Upper lobe of right lung (tissue), 1 donor: ENCODE measurements at places on chromosomes 2 and 18.

DNA sequence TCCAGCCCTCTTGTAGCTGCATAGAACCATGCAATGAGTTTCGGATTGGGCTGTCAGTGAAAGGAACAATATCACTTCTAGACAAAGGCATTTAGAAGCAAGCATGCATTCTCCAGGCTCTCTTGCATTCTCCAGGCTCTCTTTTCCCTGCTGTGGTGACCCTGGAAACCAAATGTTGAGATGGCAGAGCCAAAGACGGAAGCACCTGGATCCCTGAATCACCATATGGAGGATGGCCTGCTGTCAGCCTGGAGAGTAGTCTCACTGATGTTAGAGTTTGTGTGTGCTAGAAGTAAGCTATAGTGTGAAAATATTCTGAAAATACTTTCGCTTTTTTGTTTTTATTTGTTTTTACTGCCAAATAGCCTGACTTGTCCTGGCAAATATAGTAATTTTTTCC, 203.9 kb downstream of the C1D start:
- DNase-seq, result no peak

DNA sequence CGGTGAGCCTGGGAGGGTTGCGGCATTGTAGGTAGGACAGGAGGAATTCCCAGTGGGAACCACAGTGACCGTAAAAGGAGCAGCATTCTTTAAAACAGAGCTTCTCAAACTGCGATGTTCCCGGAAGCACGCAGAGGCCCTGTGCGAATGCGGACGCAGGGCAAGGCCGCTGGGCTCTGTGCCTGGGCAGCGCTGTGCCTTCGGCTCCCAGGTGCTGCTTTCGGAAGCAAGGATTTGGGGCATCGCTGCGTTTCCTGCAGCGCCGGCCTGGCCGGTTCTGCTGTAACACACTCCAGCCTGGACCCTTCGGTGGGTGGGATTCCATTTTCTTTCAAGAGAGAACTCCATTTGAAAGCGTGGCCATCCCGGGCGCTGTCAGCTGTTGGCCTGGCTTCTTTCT, 118.6 kb downstream of the PTGR3 start:
- DNase-seq, result no peak

- no peak for DNase-seq
These were observed 11.7 kb downstream of the ARHGAP28 start for GRCh38 chr18:6741232-6741663.

DNA sequence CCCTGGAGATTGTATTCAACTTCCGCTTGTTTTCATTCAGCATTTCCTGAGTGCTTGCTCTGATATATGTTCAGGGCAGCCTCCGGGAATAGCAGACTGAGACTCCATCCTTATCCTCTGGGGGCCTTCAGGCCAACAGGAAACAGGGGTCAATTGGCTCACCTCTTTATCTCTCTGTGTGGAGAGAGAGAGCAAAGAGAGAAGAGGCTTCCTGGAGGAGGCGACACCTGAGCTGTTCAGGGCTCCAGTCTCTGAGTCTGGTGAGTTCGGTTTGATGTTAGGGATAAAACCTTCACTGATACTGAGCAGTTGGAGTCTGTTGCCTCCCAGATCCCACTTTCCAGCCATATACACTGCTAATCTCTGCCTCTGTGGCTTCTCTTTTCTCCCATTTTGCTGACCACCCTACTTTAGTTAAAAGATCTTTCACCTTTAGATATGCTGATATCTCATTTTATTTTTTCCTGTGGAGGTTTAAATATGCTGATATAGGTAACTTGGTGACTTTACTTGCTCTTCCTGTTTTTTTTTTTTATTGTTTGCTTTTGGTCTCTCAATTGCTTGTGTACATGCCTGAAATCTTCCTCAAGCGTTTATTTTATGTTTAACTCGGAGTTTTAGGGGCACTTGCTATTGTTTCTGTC, 56.9 kb downstream of the KCNS3 start:
- DNase-seq, result no peak

DNA sequence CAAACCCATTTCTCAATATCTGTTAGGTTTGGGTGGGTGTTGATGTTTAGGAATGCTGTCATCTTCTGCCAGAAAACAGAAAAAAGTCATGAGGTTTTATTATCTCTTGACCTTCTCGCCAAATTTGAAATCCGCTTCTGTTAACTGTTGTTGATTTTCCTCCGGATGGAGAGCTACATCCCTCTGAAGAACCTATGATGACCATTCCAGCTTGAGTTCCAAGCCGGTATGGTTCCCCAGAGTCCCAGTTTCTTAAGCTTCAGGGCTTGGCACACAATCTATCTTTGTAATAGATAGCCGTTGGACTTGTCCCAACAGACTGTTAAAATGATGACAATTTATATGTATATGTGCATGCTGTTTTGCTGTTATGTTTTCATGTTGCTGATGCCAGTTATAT, 1201.0 kb downstream of the LRP1B start:
- no peak for DNase-seq

DNA sequence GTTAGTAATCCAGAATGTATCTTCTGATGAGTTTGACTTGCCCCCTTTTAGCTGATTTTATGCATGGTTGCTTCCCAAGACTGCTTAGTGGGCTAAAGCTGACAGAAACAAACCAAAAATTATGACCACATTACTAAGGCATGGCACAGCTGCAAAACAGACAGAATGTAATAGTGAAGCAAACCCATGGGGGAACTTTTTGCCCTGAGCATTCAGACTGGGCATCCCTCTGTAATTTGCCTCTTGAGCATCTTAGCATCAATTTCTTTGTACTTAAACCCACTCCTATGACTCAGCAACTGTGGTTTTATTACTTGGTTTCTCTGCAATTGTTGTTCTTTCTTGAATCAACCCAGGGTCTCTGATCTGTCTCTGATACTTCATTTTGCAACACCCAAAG, 487.3 kb upstream of the DCC start:
- no peak for DNase-seq

GRCh38 chr18:61679836-61680235, 213.0 kb downstream of the RNF152 start:
- no peak for DNase-seq

DNA sequence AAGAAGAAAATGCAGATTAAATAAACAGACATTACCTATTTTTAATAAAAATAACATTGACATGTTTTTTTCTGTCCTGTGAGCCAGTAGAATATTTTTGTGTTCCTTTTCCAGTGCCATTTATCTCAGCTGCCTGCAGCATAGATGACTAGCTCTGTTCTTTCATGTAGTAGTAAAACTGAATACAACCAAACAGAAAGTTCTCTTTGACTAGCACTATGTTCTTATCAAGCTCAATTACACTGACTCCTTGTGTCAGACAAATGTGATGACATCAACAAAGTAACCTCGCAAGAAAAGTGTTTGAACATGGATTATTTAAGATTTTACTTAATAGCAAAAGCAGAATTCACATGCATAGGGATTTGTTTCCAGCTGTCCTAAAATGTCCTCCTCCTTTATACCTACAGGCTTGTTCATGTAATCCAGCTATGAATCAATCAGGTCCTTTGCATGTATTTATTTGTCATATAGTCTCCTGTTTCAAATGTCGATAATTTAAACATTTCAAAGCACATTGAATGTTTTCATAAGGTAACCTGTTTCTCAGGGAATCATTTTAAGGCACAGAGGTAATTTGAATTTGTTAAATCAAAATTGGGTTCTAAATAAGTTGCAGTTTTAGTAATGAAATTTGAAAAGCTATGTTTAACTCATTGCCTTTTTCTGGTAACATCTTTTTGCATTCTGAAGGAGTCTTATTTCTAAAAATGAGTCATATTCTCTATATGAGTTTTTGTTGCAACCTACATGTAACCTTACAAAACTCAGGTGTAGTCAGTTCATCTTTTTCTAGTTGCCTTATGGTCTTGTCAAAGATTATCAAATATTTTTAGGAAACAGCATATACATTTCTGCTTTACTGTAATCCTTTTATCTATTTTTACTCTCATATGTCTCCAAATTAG, 215.3 kb upstream of the GULP1 start:
- no peak for DNase-seq

- DNase-seq, result no peak
These were observed 1.4 kb upstream of the FAM110C start for GRCh38 chr2:47737-48136.

DNA sequence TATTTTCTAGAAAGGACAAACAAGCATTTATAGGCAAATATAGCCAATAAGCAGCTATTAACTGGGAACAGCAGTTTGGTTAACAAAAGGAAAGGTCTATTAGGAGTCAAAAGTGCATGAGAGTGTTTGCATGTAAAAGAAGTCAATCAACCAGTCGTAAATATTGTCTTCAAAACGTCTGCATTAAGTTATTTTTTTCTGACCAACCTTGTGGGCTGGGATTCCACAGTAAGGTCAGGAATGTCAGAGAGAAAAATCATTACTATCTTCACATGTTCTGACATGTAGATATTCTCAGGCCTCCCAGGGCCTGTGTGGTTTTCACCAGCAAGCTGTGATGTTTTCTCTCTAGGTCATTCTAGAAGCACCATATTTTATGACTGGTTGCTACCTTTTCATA, 922.5 kb downstream of the SUCLG1 start:
- DNase-seq, result no peak

DNA sequence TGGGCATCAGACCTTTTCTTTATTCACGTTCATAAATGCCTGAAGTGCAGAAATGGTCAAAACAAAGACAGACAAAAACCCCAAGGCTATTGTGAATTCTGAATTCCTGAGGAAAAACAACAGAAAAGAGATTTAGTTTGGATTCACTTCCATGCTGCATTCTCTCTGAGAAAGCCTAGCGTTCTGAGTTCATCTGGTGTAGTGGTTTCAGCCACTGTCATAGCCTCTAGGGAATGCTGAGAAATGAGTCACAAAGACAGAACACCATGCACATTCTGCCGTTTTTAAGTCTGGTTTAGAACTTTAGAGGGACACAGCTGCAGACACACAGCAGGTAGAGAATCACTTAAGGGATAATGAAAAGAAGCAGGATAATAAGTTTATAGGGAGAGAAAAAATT, 93.8 kb downstream of the LRP1B start:
- DNase-seq, result no peak

GRCh38 chr2:157290525-157290924, 33.0 kb downstream of the GALNT5 start:
- DNase-seq, result no peak

GRCh38 chr2:233977296-233977837, 60.2 kb downstream of the TRPM8 start:
- DNase-seq, result peak; percentile 39
